ENCODE measurements at places on chromosomes 11 and 22.

DNA sequence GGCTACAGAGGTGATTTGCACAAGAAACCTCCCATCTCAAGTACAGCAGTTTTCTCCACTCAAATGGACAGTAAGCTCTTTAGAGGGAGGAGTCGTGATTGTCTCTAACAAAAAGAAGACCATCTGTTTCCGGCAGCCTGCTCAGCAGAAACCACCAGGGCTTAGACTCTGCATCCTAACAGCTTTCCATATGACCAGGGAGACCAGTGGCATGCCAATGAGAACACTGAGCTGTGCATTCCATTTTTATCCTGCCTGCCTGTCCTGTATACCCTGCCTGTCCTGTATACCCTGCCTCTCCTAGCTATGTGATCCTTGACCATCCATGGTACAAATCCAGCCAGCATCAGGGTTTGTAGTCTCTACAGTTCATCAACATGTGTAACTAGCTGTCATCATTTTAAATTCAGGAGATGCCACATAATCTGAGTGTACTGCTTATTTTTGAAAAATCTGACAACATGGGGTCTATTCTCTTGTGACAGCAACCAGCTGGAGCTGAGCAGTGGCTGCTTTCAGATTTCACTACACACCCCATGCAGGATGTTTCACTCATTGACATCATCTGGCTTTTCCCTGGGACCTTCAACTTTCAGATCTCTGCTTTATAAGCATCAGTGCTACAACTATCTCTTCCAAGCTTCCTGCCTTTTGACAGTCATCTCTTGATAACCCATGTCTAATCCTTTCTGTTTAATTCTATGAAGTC lies 50.5 kb upstream of the POU2AF2 start:
- DNase-seq, result no peak

GRCh38 chr11:119029340-119030028 lies 1.2 kb downstream of the SLC37A4 start:
- DNase-seq, result no peak

DNA sequence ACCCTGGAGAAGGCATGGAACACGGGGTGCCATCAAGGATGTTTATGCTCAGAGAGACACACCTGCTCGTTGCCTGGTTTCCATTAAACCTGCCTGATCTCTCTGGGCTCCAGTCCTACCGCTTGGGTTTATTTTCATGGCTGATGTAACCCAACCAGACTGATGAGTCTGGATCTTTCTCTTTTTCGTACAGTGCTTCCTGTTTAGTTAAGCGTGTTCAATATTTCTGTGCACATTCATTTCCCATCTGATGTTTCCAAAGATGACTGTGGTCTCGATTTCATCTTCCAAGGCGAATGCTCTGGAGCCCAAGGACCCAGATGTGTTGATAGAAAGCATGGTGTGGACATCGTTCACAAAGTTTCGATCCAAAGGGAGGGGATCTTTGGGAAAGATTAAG lies 84.3 kb downstream of the SNX19 start:
- no peak for DNase-seq

DNA sequence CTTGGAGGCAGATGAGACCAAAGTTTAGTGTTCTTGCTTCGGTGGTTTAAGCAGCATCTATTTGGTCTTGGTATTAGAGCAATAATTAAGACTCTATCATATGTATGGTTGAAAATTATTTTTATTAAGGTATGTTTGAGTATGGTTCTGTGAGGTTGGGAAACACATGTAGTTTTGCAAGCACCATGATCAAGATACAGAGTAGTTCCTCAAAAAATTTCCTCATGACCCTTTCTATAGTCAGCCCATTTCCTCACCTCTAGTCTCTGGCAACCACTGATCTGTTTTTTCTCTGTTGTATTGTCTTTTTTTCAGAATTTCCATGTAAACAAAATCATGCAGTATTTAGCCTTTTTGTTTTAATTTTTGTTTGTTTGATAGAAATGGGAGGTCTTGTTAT lies 18.4 kb downstream of the MTMR3 start:
- peak; percentile 35 for DNase-seq

- no peak for DNase-seq
These were observed 29.9 kb downstream of the LRFN4 start for GRCh38 chr11:66886671-66887221.

GRCh38 chr11:113065330-113065729 lies 104.1 kb downstream of the NCAM1 start:
- no peak for DNase-seq

DNA sequence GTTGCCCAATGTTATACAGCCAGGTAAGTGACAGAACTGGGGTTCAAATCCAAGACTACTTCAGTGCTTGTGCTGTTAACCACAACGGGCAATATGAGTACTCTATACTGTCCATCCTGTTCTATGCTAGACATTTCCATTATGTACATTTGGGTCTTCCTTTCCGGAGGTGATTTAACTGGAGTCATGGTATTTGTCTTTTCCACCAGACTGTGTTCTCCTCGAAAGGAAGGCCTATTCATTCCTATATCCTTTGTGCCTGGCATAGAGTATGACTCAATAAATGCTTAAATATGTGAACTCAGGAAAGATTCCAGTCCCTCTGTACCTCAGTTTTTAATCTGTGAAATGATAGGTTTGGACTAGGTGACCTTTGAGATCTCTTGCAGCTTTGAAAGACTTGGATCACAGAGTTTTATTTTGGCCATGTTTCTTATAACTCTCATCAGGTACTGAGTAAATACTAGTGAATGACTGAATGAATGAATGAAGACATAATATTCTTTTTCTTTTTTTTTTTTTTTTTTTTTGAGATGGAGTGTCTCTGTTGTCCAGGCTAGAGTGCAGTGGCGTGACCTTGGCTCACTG lies 6.6 kb downstream of the RNF121 start:
- DNase-seq, result no peak

- DNase-seq, result no peak
These were observed 4.8 kb downstream of the SMTN start for GRCh38 chr22:31085928-31086327.

- DNase-seq, result peak; percentile 41
These were observed 5.9 kb downstream of the RHOG start for GRCh38 chr11:3834664-3835461.

GRCh38 chr11:42013656-42014201 lies 554.3 kb upstream of the LRRC4C start:
- no peak for DNase-seq

DNA sequence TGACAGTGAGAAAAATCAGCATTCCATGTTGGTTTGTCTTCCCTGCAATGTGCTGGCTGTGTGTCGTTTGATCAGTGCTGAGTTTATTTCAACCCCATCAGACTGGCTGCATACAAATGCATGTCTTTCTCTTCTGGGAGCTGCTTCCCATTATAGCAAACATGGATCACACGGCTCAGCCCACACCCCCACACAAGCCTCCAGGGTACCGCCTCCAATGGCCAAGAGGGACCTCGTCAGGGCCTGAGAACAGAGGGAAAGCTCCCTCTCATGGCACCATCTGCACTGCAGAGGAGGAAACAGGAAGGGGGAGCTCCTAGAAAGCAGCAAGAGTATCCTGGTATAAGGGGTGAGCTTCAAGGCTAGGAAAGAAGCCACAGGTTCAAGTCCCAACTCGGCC lies 214.2 kb downstream of the LARGE1 start:
- DNase-seq, result no peak

- DNase-seq, result no peak
These were observed 18.4 kb downstream of the TTC12 start for GRCh38 chr11:113332638-113333329.

DNA sequence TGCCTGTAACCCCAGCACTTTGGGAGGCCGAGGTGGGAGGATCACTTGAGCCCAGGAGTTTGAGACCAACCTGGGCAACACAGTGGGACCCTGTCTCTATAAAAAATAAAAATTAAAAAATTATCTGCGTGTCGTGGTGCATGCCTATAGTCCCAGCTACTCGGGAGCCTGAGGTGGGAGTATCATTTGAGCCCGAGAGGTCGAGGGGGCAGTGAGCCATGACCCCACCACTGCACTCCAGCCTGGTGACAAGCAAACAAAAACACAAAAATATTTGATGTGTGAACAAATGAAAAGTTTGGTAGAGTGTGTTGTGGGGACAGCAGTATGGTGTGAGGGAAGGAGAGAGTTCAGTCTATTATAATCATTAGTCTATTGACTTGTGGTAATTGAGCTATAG lies 90.8 kb upstream of the PARVA start:
- DNase-seq, result no peak

GRCh38 chr11:70707821-70708220 lies 309.5 kb downstream of the CTTN start:
- no peak for DNase-seq

- DNase-seq, result no peak
These were observed 23.7 kb upstream of the AIFM3 start for GRCh38 chr22:20943104-20943933.

- no peak for DNase-seq
These were observed 201.9 kb upstream of the UBASH3B start for GRCh38 chr11:122453586-122453985.

DNA sequence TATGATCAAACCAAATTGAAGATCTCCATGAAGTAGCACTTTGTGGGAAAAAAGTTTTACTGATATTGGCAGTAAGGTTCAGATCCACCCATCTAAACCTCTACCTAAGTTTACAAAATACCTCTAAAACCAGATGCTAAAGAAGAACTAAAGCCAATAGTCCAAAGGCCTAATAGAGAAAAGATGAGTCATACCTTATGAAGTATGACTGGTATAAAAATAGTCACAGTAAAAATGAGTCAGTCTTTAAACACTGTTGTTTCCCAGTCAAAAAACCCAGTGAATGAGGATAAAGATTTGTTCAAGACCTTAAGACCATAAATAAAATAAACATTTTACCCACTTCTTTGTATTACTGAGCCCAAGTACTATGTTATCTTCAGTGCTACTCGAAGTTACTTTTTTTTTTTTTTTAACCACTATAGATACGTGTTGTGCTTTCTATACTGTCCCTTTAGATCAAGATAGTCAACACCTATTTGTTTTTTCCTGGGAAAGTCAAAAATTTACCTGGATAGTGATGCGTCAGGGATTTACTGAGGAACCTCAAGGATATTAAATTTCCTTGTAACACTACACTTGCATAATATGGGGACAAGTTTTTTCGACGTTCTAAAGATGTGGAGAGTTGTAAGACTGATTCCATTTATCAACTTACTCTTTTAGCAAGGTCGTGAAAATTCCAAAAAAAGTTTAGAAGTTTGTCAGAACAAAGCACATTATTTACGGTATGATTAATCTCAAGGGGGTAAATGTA lies 87.3 kb downstream of the CCDC73 start:
- no peak for DNase-seq

DNA sequence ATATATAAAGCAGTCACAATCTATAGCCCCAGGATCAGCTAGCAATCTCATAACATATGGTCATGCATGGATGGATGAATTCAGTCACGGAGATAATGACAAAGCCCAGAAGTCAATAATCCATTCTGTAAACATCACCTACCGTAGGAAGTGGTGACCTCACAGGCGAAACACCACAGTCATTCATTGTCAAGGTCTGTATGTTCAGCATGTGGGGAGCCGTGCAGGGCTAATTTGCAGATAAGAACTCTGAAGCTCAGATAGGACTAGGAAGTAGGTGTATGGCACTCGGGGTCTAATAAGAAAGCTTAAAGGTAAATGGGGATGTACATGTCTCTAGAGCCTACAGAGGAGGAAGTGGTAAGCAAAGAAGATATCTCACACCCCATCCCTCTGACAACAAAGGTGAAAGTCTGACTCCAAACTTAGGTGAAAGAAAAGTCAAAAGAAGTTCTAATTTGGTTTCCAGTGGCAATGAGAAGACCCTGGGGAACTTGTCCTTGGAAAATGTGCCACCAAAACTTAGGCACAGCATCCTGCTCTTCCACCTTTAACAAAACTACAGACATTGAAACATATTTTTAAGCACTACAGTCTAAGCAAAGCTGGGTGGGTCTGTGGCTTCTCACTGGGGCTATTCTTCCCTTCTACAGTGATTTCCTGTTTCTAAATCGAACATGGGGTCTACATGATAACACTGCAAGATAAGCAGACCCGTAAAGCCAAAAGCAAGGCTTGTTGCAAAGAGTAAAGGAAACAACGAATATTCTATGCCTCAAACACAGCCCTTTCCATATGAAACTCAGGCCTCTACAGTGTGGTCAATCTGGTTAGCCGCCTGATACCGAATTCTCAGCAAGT lies 5.2 kb downstream of the CRTAM start:
- DNase-seq, result peak; percentile 18

DNA sequence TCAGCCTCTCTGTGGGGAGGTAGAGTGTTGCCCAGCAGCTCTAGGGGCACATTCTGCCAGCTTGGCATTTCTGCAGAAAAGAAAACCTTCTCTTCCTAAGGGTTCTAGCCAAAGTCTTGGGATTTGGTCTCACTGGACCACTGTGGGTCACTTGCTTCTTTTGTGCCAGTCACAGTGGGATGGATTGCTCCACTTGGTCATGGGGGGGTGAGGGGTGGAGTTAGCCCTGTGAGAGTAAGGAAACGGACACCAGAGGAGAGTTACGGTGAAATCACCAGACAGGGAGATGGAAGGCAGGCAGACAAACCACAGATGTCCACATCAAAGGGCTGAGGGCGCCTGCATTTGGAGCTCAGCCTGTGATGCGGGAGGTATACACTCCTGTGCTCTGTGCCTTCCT lies 10.8 kb downstream of the SGSM1 start:
- DNase-seq, result no peak

DNA sequence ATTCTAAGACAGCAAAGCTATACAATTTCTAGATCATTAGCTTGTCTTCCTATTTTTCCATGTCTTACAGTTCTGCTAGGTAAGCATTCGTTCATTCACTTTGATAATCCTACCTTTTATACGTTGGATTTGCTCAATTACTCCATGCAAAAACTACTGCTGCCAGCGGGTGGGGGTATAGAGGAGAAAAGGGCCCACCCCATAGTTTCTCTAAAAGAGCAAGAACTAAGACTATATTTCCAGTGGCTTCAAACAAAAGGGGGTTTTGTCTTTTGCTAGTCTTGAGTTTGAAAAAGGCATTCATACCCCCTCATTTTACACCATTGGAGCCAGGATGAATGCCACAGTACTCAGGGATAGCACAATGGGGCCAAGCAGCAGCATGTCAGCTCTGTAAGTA lies 155.7 kb downstream of the WT1 start:
- no peak for DNase-seq

- no peak for DNase-seq
These were observed at the start of gene LRRC4C for GRCh38 chr11:41459465-41460401. TSS of gene LRRC4C (minus strand) at chr11:41459652.

GRCh38 chr11:117770061-117770460 lies 27.0 kb downstream of the DSCAML1 start:
- DNase-seq, result no peak

GRCh38 chr22:19086417-19086816 lies 35.8 kb downstream of the DGCR2 start:
- no peak for DNase-seq

- no peak for DNase-seq
These were observed 34.1 kb upstream of the CALCA start for GRCh38 chr11:15006139-15006759.

DNA sequence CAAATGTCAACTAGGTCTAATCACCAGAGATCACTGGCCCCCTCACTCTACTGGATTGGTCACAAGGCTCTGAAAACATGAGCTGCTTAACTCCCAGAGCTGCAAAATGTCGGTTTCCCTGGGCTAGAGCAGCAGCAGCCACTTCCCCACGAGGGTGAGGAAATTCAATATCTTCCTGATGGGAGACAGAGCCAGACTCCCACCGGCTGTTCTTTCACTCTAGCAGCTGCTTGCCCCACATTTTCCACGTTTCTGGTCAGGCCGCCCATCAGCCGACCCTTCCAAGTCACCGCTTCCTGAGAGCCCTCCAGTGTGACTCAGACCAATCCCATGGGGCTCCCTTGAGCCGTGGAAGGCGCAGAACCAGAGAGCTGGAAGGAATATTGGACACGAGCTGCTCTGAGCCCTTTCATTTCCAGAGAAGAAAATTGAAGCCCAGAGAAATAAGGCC lies 227.0 kb downstream of the ADAMTS15 start:
- DNase-seq, result no peak

- peak; percentile 5 for DNase-seq
These were observed 19.1 kb downstream of the MUC6 start for GRCh38 chr11:1017269-1018005.

All from CD4-positive, alpha-beta T cell (primary cell).